ENCODE measurements at places on chromosomes 11 and 22.

DNA sequence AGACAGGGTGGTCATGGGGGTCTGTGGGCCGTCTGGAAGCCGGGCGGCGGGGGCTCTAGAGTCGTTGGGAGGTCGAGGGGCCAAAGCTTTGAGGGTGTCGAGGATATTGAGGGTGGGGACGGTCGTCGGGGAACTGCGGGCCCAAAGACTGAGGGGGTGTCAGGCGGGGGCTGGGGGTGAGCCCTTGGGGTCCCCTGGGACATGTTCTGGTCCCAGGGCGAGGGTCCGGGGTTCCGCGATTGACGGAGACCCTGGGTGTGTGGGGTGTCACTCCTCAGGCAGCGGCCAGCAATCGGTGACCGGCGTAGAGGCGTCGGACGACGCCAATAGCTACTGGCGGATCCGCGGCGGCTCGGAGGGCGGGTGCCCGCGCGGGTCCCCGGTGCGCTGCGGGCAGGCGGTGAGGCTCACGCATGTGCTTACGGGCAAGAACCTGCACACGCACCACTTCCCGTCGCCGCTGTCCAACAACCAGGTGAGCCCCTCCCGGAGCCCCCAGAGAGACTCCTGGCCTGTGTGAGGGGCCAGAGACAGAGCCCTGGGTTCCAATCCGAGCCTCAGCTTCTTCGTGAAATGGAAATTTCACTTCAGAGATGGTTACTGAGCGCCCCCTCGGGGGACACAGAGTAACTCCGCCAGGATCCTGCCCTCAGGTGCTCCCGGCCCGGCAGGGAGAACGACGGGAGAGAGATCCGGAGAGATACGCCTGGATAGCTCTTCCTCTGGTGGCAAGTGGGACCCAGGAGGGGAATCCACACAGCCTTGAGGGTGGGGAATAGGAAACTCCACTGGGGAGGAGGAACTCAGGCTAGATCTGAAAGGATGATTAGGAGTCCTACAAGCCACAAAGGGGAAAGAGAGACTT is 714 bp downstream of the SDF2L1 start:
- DNase-seq: peak; percentile 45

DNA sequence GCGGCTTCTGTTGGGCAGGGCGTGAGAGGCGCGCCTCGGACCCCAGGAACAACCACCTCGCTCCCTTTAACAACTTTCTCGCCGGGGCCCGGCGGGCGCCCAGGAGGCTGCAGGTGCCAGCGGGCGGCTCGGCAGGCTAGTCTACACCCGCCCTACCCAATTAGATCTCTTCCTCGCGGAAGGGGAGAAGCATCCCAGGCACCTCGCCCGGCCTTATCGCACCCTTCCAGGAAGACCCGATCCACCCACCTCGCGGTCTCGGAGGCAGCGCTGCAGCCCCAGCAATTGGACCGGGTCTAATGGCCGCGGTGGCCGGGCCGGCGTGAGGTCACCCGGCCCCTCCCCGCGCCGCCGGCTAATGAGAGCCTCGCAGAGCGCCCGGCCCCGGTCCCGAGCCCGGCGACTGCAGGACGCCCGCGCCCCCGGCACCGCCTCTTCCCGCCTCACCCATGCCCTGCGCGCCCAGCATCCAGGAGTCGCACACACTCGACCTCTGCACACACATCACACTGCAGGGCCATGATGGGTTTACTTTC is at the start of gene PLAAT3:
PLAAT3 (minus strand) TSS at position 298 of the 536 bp plus-strand sequence. CDS start 419 bp downstream, outside the sequence.
- peak; percentile 39 for DNase-seq

GRCh38 chr11:72598906-72599305 is 75.3 kb downstream of the PDE2A start:
- peak; percentile 29 for DNase-seq

- DNase-seq: no peak
These were observed 120.1 kb upstream of the OR9Q1 start for GRCh38 chr11:57903441-57904123.

- no peak for DNase-seq
These were observed 104.0 kb downstream of the APOL5 start for GRCh38 chr22:35821654-35822053.

DNA sequence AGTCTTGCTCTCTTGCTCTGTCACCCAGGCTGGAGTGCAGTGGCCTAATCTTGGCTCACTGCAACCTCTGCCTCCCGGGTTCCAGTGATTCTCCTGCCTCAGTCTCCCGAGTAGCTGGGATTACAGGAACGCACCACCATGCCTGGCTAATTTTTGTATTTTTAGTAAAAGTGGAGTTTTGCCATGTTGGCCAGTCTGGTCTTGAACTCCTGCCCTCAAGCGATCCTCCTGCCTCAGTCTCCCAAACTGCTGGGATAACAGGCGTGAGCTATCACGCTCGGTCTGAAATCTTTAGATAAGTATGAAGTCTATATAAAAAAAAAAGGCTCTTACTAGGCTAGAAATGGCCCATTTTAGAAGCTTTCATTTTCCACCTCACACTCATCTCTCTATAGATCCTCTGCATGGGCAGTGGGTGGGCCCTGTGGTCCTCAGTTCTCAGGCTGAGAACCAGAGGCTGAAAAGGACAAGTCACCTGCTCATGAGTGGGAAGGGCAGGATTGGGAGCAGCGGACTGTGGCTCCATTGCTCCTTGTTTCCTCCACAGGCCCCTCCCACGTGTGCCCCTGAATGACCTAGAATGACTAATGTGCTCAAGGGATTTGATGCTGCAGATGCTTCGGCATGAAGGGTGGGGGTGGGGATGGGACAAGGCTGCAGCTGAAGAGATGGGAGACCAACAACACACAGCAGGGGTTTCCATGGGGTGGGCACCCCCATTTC is 19.8 kb upstream of the PRAME start:
- no peak for DNase-seq

GRCh38 chr11:102719620-102720277 is 5.0 kb downstream of the MMP8 start:
- no peak for DNase-seq

DNA sequence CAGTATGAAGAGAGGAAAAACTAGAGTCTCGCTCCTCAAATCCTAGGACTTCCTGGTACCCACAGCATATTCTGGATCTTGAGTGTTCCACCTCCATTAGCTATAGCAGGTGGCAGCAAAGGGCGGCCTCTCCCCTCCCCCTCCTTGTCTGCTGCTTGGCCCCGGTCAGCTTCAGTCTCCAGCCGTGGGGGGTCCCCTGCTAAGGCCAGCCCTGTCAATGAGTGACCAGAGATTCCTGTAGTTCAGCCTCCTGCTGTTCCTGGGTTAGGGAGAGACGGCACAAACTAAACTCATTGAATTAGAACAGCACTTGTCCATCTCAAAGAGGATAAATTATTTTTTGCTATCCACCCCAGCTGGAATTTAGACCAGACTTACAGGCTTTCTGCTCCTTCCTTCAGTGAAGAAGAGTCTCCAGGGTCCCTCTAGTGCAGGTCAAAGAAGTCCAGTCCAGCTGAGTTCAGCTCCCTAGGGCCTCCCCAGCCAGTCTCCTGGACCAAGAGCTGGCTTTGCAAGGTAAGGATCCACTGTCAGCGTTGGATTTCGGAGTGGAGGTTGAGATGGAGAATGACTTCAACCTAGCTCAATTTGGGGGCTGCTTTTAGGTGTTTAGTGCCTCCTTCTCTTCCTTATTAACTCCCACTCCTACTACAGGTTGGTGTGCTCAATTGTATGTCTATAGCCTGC is 1.1 kb upstream of the PHLDB1 start:
- DNase-seq: peak; percentile 39

- DNase-seq: no peak
These were observed 833 bp downstream of the NHERF4 start for GRCh38 chr11:119185981-119186634.

GRCh38 chr11:68012843-68013610 is 2.9 kb downstream of the ALDH3B1 start:
- DNase-seq: no peak

DNA sequence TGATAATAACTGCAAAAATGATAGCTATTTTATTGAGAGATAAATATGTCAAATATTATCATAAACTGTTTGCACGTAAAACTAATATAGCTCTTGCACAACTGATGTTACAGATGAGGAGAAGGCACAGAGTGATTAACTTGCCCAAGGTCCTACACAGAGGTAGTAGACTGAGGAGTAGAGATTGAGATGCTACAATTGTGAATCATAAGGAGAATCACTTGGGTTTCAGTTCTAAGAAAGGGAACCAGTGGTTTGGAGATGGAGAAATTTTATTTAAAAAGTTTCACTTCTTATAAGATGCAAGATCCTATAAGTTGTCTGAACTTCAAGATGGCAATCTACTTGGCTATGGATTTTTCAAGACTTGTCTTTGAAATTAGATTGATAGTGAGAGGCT is 224.8 kb upstream of the RAG2 start:
- no peak for DNase-seq

GRCh38 chr11:17376493-17376892 is 12.0 kb downstream of the KCNJ11 start:
- no peak for DNase-seq

DNA sequence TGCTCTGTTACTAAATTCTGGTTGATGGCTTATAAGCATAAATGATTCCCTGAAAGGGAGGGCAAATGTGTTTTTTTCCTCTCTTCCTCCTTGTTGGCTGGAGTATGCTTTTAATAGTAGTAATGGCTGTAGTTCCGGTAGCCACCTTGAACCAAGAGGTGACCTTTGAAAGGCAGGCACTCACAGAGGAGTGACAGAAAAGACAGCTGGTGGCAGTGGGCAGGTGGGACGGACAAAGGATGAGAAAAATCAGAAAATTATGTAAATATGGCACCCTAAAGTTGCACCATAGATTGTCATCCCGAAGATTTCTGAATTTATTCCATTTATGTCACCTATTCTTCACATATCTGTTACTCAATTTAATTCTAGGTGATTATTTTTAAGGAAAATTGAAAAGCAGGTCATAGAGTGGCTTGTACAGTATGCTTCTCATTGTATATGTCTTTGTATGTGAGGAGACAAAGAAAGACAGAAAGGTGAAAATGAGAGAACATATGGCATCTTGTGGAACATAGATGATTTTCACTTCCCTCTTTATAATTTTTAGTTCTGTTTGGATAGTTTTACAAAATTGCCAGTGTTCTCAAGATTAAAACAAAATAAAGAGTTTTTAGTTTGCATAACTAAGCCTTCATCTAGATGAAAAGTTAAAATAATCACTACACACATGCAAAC is 17.0 kb downstream of the CASP12 start:
- no peak for DNase-seq

GRCh38 chr11:94193288-94193687 is 64.6 kb downstream of the PANX1 start:
- DNase-seq: no peak

Data from progenitor cell of endocrine pancreas (in vitro differentiated cells).